ENCODE measurements at places on chromosomes 3 and 15. TPM values are rescaled to one million over a fixed set of nuclear protein-coding genes. Genes with fewer than 3 reads are reported as not detected.

The DNAH12 gene
- not detected for total RNA-seq

The GXYLT2 gene
- total RNA-seq, result 8.0 TPM

The UBR1 gene
- total RNA-seq, result 23.6 TPM

The PAK2 gene
- 37.8 TPM for total RNA-seq

The FOXB1 gene
- total RNA-seq, result not detected

GRCh38 chr3:16595778-16596177 is 9.4 kb downstream of the DAZL start:
- peak; percentile 39 for DNase-seq

DNA sequence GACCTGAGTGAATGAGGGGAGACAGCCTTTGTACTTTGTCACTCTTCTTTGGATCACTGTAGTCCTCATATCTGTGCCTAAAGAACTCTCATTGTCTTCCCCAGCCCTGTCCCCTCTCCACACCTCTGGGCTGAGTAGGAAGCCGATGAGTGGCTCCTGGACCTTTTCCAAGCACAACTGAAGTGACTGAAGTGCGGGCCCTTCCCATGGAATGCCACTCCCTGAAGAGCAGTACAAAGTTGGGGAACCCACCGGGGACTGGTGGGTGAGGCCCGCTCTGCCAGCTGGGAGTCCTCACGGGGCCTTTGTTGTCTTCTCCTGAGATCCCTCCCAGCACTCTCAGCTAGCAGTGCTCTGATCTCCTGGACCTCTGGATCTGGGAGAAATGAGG is 90.1 kb downstream of the AAGAB start:
- DNase-seq, result no peak

GRCh38 chr15:95409626-95410310 is 920.7 kb upstream of the NR2F2 start:
- DNase-seq, result no peak

- DNase-seq, result no peak
Measured at GRCh38 chr15:60751985-60752952, 273.3 kb upstream of the ICE2 start.

- DNase-seq, result no peak
Measured at GRCh38 chr3:129827765-129828164, 65.7 kb downstream of the TMCC1 start.

DNA sequence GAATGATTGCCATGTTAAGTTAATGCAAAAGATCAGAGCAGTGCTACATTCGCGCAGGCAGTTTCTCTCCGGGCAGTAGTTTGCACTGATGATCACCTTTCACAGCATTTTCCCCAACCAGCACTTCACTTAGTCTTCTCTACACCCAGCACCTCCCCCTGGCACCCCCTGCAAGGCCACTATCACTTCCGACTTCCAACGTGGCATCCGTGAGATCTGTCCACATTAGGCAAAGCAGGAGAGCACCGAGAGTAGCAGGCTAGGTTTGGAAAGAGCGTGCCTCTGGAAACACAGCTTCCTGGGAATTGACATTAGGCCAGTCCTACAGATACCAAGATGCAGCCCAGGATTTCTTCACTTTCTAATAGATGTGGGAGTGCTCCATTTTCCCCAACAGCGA is 180.2 kb upstream of the CDIN1 start:
- no peak for DNase-seq

GRCh38 chr15:90413411-90414379 is 25.7 kb downstream of the IQGAP1 start:
- peak; percentile 78 for DNase-seq

DNA sequence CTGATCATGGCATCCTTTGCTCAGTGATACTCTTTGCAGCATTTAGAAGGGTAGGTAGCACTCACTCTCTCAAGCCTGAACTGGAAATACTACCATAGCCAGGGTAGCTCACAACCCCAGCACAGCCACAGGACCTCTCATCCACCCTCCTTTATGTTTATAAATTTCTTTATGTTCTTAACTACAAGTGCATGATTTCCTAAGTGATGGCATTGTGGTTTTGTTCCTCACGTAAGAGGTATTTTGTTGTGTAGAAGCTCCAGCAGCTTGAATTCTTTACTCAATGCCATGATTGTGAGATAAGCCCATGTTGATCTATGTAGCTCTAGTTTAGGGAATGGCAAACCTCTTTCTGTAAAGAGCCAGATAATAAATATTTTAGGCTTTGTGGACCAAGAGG is 7.9 kb upstream of the RTP3 start:
- DNase-seq, result peak; percentile 58

DNA sequence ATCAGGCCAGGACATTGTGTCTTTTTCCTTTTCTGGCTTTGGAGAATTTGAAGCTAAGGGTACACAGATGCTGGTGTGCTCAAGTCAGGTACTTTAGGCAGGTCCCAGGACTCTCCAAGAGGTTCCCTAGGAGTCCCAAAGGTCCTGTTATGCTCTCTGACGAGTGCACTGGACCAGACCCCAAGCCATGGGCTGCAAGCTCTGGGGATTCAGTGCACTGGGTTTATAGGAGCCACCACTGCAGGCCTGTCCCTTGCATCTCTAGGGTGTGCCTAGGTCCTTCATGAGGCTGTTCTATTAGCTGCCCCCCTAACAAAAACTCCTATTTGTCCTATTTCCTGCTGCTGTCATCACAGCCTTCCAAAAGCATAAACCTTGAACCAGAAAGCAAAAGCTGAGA is 31.9 kb upstream of the BFSP2 start:
- no peak for DNase-seq

DNA sequence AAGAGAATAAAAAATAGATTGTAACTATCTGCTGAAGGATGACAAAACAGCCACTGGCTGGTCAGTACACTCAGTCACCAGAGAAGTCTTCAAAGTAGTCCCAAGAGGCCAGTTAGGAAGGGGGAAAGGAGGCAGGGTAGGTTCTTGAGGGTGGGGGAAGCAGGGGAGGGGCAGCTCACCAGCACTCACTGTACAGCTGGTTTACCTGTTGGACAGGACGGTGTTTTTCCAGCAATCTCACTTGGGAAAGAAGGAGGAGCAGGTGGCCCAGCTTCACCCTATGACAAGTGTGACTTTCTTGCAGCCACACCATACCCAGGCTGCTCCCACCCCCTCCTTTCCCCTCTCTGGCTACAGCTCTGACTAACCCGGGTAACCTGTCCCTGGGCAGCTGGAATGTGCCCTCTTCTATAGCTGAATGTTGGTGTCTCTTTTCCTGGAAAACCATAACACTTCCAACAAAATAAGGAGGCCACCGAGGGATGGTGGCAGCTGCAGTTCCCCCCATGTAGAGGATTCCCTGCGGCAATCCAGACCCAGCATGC is 203.4 kb upstream of the NSMCE3 start:
- DNase-seq, result no peak

All from HT1080 (cell line).